Esophagus squamous epithelium (tissue), 5 donors: ENCODE measurements at places on chromosomes 6 and 20.

DNA sequence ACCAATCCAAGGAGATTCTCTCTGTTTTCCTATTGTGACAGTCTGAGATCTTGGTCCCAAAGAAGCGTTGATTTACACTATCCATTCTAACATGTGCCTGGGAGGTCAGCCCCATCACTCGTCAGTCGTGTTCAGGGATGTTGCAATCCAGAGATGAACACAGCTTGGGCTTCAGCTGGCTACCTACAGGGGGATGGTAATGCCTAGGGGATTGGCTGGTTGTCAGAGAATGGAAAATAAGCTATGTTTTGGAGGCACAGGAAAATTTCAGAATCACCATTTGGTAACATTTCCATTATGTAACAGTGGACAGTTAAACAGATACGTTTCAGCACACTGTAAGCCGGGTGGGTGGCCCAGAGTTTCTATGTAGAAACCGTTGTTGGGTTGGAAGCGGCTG is 147.1 kb upstream of the RALGAPA2 start:
- no peak for DNase-seq

DNA sequence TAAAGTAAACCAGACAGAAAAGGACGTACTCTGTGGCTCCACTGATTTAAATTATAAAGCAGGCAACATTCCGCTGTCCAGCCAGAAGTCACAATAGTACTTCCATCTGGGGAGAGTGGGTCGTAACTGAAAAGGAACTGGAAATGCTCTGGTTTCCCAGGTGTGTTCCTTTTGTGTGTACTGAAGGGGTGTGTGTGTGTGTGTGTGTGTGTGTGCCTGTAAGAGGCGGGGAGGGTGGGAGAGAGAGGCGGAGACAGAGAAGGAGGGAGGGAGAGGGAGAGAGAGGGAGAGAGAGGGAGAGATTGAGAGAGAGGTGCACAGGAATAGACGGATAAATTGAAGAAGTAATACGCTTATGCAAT is 178.4 kb upstream of the ZNF184 start:
- DNase-seq = no peak

DNA sequence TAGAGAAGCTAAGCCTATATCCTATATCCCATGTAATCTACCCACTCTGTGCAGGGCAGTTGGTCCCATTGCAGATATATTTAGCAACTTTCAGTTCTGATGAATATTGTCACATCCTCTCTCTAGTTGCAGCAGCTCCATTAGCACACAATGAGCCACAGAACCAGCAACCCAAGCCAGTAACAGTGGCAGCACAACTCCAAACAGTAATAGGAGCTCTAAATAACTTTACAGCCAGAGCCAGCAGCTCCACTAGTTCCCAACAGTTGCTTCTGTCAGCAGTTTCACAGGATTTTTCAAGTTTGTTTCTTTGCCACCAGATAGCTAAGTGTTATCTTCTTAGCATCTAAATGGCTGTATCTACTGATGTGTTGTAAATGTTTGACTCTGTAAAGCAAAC is 490.8 kb downstream of the HTR1B start:
- no peak for DNase-seq

DNA sequence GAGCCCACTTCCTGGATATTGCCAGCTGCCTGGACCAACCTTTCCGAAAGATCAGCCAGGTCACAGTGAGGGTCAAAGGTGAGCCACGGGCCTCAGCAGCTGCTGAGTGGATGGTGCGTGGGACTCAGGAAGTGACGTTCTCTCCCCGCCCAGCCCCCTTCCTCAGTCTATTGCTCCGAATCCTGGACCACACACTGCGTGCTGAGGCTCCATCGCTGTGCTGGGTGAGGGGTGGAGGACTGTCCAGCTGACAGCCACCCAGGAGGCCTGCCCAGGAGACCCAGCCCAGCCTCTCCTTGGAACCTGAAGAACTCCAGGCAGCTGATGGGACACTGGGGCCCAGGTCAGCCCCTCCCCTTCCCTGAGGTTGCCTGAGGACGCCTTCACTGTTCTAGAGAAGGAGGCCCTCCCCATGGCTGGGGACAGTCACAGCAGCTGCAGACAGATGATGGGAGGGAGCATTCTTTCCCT is 94.4 kb upstream of the CD93 start:
- DNase-seq = no peak

DNA sequence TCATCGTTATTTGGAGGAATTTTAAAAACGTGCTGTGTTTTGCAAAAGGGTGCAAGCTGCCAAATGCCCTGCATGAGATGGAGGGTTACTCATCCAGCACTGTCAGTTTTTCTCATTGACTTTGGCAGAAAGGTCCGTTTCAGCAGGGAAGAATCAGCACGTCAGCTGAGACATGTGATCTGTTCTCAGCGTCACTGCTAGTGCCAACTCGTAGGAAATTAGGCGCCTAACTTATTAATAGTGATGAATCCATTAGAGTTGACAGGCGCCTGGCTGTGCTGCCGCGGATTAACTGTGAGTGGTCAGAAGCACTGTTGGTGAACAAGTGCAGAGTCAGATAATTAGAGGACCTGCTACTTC is 175.5 kb upstream of the FOXQ1 start:
- no peak for DNase-seq

DNA sequence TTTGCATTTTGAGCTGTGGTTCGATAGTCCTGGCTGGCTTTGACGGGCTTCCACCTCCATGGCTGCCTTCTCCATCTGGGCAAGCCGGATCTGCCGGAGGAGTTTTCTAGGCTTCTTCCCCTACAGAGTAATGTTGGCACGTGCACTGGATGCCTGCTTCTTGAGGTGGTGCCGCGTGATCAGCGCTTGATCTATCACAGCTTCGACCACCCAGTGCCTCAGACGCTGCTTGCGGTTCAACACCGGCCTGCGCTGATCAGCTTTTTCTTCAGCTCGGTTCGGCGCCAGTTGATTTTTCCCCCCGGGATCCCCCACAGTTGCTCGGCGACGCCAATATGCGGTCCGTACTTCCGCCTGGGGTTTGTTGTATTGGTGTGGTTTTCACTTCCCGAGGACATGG is 23.5 kb downstream of the FBXO5 start:
- no peak for DNase-seq

GRCh38 chr6:111782192-111782809 is 91.0 kb downstream of the FYN start:
- no peak for DNase-seq

GRCh38 chr20:38804682-38805501 is 605 bp upstream of the PPP1R16B start:
- DNase-seq = no peak

GRCh38 chr6:60867548-60867947 is 1418.5 kb downstream of the KHDRBS2 start:
- no peak for DNase-seq

DNA sequence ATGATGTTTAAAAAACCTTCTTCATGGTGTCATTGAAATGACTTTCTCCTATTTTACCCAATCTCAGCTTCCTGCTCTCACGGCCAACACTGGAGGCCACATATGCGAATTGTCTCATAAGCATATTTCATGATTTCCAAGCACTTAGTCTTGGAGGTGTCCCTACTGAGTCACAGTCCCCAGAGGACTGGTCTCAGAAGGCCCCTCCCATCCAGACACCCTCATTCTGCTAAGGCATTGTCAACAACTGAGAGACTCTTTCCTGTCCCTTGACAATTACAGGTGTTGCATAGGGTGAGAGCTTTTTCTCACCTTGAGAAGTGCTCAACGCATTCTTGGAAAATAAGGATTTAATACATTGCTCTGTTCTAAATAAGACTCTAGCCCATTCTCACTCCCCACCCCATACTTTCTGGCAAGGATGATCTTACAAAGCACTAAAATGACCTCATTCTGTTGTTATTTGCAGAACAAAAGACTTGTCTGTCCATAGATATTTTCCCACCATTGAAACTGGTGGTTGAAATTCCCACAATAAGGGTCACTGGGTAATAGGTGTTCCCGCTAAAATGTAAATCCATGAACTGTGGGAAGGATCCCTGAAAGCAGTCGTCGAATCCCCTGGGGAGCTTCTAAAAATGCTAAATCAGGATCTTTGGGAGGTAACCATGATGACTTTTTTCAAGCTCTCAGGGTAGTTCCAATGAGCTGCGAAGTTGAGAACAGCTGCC is 32.3 kb upstream of the SLC22A23 start:
- no peak for DNase-seq

GRCh38 chr20:44646641-44647274 is 4.7 kb downstream of the ADA start:
- no peak for DNase-seq

DNA sequence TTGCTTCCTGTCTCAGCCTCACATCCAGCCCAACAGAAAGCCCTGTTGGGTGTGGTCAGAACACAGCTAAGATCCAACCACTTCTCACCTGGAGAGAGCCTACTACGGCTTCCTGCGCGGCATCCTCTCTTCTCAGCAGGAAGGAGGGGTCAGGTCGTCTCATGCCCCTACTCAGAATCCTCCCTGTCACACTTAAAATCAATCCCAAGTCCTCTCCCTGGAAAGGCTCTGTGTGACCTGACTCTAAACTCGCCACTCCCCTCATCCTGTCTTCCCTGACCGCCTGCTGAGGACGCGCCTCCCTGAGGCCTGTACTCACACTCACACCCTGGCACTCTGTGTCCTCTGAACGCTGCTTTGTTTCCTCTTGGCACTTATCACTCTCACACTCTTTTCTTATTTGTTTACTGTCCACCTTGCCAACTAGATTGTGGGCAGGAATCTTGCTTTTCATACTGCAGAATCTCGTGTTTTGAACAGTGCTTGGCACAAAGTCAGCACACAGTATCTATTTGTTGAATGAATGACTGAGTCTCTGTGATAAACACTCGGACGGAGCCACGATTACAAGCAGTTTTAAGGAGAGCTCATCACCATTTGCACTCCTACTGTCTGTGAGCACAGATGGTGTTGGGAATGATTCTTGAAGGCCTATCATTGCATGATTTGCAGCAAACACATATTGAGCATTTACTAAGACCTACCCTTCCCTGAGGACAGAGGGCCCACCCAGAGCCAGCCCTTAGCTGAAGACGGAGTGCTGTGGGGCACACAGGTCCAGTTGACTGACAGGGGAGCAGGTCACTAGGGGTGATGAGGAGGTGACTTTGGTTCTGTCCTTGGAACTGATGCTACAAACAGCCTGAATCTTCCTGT is 18.7 kb downstream of the RAB5IF start:
- DNase-seq = no peak

- no peak for DNase-seq
Observed at GRCh38 chr6:7016226-7016625, 91.5 kb upstream of the RREB1 start.

DNA sequence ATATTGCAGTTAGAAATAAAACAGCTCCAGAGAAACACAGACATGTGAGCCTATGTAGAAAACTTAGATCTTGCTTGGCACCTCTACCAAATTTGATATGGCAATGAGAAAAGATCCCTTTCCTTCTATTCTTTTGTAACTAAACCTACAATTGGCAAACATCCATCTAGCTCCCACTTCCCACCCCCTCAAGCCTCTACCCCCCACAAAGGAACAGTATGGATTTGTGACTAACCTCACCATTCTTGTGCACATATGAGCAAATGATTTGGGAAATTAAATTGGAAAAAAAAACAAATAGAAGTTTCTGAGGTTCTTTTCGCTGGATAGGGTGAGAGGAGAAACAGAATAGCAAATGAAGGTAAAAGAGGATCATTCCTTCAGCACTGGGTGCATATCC is 85.8 kb upstream of the TIAM2 start:
- DNase-seq = no peak

- DNase-seq = no peak
Observed at GRCh38 chr6:156167625-156168071, 609.5 kb upstream of the ARID1B start.

DNA sequence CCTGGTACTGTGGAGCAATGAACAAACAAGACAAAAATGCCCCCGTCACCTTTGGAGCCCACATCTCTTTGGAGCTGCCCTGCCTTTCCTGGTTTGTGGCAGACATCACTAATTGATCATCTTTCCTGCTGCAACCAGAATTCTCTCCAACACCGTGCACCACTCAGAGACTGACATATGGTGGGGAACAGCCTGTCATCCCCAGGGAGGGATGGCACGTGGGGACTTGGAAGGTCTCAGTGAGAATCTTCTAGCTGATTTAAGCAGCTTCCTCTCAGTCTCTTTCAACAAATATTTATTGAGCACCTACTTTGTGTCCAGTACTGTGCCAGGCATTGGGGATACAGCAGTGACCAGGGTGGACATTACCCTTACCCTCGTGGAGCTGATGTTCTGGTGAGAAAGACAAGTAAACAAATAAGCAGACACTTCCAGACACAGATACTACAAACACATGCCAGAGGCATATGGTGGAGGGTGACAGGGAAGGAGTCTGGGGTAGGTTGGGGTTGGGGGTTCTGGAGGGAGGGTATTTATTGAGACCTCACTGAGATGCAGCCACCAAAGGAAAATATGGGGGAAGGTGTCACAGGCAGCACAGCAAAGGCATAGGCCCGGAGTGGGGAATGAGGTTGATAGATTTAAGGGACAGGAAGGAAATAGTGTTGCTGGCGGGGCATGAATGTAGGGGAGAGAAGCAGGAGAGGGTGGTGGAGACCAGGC is 82.3 kb downstream of the CEBPB start:
- no peak for DNase-seq

GRCh38 chr6:38057994-38058393 is 238.5 kb downstream of the ZFAND3 start:
- DNase-seq = no peak

- no peak for DNase-seq
Observed at GRCh38 chr6:7148100-7148822, 40.5 kb downstream of the RREB1 start.

GRCh38 chr6:152170702-152171667 is 363.5 kb downstream of the ESR1 start:
- no peak for DNase-seq

DNA sequence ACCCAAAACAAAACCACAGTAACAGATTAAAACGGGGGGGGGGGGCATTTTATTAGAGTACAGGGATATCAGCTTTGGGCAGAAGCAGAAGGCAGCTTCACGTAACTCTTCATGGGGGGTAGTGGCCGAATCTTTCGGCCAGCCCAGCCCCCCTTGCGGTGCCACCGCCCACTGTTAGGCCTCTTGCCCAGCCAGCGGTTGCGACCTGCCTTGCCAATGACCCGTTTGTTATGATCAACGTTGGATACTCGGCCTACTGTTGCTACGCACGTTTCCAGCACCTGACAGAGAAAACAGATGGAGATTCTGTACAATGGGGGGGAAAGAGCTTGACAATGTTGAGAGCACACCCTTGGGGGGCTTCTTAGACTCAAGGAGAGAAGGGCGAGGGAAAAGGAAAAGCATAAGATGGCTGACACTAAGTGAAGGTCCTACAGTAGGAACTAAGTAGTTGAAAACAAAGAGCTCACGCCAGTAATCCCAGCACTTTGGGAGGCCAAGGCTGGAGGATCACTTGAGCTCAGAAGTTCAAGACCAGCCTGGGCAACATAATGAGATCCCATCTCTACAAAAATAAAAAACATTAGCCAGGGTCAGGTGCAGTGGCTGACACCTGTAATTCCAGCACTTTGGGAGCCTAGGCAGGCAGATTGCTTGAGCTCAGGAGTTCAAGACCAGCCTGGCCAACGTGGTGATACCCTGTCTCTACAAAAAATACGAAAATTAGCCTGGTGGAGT is 724 bp upstream of the CUL7 start:
- DNase-seq = no peak

- no peak for DNase-seq
Observed at GRCh38 chr6:112281821-112282615, 27.7 kb upstream of the LAMA4 start.
